CD4-positive, alpha-beta T cell treated with Interleukin-1 beta for 1 hour (primary cell): ENCODE measurements at places on chromosomes 12 and 14.

DNA sequence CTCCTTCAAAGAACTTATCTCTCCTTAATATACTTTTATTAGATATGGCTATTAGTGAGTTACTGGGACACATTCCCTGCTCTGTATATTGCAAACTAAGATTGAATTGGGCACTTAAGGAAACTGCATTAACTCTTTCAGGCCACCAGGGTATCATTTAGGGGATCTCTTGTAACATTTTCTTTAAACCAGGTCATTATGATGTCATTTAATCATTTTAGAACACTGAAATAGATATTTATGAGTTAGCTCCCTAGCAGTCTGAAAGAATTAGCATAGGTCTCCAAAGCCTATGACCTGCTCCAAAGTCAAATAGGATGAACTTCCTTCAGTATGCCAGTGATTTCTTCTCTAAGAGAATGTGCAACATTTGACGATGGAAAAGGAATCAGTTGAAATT, 506.9 kb downstream of the FOXG1 start:
- no peak for DNase-seq

GRCh38 chr12:121110211-121110940, 22.3 kb upstream of the P2RX7 start:
- peak; percentile 63 for DNase-seq

GRCh38 chr14:92040431-92041051, 682 bp upstream of the TRIP11 start:
- DNase-seq, result no peak

- DNase-seq, result no peak
These were observed 82.1 kb downstream of the TSPAN8 start for GRCh38 chr12:71075743-71076142.

- no peak for DNase-seq
These were observed 61.4 kb upstream of the MANSC4 start for GRCh38 chr12:27841392-27841882.

GRCh38 chr14:105836730-105837129, 310.3 kb downstream of the TMEM121 start:
- DNase-seq, result no peak

DNA sequence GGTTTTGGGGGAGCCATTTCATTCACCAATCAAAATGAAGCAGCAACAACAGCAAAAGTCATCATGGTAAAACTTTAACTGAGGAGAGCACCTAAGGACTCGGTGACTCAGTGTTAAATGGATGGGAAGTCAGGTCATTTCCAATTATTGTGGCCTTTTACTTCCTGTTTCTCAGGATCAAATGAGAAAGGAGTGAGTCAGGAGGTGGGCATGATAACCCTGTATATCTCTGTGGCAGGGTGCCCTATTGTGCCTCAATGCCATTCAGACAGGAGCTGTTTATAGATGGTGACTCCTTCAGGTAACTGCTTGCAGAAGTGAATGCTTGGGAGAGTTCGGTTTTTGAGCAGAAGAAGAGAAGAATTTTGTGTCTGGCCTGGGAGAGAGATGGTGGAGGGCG, 135.5 kb upstream of the CPM start:
- DNase-seq, result no peak

GRCh38 chr14:91870001-91870400, 2.7 kb upstream of the TC2N start:
- DNase-seq, result peak; percentile 77
